NCI-H524 (cell line): ENCODE measurements at places on chromosomes 4 and X.

GRCh38 chrX:5916945-5917344, 311.7 kb downstream of the NLGN4X start:
- DNase-seq: no peak

GRCh38 chrX:112841114-112841819, 636 bp upstream of the AMOT start:
- peak; percentile 86 for DNase-seq

GRCh38 chr4:3521621-3522325, 10.4 kb downstream of the LRPAP1 start:
- no peak for DNase-seq

GRCh38 chr4:8393593-8394038, 46.9 kb downstream of the ACOX3 start:
- DNase-seq: no peak

- DNase-seq: no peak
These were observed 26.7 kb downstream of the FAM156B start for GRCh38 chrX:52923781-52924241.

- no peak for DNase-seq
These were observed 14.7 kb upstream of the ANXA5 start for GRCh38 chr4:121711263-121712000.

- no peak for DNase-seq
These were observed 18.0 kb downstream of the FAM9A start for GRCh38 chrX:8783097-8783713.

DNA sequence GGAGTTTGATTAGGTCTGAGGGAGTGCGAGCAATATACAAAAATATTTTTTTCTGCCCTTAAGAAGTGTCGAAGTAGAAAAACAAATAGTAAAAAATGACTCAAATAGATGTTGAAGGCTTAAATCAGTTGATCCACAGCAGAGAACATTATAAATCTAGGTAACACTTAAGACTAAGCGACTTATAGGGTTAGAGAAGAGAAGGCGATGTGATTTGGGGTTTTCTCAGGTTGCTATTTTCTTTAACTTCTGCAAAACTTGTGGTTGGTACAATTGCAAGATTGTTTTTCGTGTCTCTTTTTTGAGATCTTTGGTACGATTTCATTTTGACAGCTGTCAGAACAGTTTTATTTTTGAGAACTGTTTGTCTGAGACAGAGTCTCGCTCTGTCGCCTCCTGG, 1479.5 kb downstream of the PCDH7 start:
- no peak for DNase-seq
